Endodermal cell (in vitro differentiated cells): ENCODE measurements at places on chromosomes 6 and 20. TPM values are rescaled to one million over a fixed set of nuclear protein-coding genes. Genes with fewer than 3 reads are reported as not detected.

SLC26A8 gene
- not detected in 3 replicates for total RNA-seq

HTR1E gene
- 1.3 and 1.6 TPM in 2 replicates for total RNA-seq

TRIM31 gene
- total RNA-seq = not detected in 2 replicates

BCAS1 gene
- 0.09 TPM in 1 of 3 replicates, not detected in the others for total RNA-seq

DAAM2 gene
- 1.2 and 1.9 TPM in 2 replicates for total RNA-seq
